Stimulated activated CD4-positive, alpha-beta T cell treated with anti-CD3 and anti-CD28 coated beads, Interleukin-4, amount 100 ng/mL, for 1 hour (primary cell): ENCODE measurements at places on chromosomes 3 and 15.

GRCh38 chr3:184672977-184673870 lies 38.6 kb downstream of the MAGEF1 start:
- DNase-seq = no peak

- DNase-seq = no peak
Observed at GRCh38 chr3:54714035-54714434, 213.8 kb downstream of the LRTM1 start.

DNA sequence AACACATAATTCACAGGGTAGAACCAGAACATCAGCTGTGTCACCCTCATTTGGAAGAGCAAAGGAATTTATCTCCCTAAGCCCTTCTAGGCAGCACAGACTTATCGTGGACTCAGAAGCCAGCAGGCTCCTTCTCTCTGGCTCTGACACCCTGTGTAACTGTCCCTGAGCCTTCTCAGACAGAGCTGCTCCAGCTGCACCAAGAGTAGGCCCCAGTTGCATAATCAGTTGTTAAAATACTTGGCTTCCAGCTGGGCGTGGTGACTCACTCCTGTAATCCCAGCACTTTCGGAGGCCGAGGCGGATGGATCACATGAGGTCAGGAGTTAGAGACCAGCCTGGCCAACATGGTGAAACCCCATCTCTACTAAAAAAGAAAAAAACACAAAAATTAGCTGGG lies 49.4 kb upstream of the ACVR2B start:
- DNase-seq = no peak

DNA sequence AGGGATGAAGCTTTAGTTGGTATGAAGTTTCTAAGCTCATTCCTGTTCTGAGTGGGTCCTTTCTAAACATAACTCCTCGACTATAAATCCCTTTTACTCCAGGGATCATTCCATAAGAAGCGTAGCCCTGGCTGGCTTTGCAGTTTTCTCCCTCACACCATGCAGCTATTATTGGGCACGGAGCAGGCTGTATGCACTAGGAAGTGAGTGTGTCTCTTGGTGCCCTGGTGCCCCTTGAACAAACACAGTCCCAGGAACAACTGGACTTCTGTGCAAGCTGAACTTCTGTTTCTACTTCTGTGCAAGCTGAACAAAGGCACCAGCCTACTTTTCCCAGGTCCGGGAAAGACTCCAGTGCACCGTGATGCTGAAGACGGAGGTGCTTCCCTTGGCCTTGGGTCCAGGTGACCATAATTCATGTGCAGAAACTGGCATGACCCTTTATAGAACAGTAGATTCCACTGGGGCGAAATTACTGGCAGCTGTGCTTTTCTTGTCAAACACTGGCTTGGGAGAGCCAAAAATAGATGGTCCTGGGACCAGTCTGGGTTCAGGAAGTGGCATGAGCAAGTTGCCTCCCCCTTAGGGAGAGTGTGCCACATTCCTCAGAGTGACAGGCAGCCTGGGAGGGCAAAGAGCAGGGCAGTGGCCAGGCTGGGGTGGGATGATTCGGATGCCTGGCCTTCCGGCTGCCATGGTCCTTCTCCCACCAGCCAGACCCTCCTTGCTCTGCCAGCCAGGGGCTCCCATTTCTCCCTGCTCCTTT lies 127.2 kb downstream of the SLCO3A1 start:
- DNase-seq = no peak

- no peak for DNase-seq
Observed at GRCh38 chr15:52093167-52093538, 19.4 kb downstream of the BCL2L10 start.

DNA sequence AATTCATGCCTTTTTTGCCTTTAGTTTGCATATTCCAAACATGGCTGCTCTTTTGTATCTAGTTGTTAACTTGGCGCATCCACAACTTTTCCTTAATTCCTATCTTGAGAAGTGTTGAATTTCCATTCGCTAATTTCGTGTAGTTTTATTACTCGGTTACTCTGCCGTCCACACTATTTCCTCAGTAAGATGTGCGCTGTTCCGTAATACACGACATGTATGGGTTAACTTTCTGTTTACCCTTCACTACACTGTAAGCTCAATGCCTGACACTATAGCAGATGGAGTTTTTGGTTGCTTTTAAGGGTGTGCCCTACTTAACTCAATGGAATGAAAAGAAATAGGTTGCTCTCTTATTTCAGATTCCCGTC lies 724 bp downstream of the RPSA start:
- DNase-seq = no peak

DNA sequence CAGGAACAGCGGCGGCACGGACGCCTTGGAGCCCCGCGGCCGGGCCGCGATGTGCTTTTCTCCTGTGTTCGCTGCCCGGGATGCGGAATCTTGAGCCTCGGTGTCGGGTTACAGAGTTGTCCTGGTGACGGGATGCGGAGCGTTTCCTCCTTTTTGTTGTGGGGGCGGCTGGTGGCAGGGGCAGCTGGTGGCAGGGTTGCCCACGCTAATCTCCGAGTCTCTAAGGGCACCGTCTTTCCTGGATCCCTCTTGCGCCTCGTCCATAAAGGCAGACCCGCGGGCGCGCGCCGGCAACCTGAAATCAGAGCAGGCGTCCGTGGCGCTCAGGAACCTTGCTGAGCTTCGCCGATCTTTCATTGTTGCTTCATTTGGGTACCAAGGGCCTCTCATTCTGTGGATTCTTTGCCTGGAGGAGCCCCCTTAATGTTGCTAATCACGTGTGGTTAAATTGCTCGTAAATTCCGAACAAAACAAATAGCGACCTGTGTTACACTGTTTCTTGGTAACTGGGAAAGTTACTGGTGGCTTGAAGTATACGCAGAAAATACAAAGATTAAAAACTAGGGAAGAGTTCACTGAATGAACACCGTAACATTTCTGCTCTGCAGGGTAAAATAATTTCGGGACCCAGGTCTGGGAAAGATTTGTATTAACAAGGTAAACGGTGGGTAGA lies 844 bp upstream of the PFN2 start:
- DNase-seq = peak; percentile 32

GRCh38 chr3:18559331-18559842 lies 134.2 kb upstream of the SATB1 start:
- DNase-seq = peak; percentile 5

- DNase-seq = no peak
Observed at GRCh38 chr15:52351206-52351908, 55.8 kb upstream of the MYO5C start.

DNA sequence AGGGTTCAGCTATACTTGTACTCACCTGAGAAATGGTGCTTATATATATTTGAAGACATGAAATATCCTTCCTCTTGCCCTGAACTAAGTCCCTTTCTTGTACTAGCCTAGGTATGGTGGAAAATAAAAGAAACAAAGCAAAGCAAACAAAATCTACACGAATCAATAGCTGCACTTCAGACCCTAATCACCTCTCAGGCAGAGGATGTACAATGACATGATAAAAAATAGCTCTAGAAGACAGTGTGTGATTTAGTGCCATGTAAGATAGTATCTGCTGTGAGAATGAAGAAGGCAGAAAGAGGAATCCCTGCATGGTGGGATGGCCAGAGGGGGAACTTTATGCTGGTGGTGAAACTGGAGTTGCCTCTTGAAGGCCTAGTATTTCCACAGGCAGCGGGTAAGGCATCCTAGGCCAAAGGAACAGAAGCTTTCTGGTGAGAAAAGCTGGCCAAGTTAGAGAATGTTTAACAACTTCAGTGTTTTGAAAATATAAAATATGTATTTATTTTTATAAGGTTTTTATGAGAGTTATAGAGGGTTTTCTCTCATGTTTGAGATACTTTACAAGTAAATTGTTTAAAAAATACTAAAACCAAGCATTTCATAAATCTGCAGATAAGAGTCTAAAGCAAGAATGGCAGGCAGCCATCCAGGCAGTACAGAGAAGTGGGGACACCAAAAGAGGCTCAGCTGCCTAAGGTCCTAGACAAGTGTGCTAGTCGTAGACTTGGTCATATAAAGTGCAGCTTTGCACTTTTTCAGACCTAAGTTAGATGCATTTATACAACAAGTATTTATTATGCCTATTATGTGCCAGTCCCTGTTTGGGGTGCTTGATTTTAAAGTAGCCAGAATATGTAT lies 14.9 kb downstream of the LEKR1 start:
- DNase-seq = no peak

DNA sequence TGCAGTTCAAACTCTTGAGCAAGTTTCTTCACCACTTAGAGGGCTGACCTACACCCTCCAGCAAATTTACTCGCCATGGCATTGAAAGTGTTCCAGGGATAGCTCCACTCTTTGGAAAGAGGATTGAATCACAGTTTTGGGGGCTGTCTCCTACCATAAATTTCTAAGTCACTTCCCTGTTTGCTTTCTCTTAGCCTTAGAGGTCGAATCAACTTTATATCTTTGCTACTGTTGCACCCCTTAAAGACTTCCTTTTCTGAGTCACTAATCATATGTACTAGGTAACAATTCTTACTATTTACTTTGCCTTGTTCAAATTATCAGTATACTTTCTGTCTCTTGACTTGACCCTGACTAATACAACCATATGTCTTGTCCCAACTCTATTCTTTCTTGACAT lies 1151.8 kb upstream of the ALCAM start:
- no peak for DNase-seq

DNA sequence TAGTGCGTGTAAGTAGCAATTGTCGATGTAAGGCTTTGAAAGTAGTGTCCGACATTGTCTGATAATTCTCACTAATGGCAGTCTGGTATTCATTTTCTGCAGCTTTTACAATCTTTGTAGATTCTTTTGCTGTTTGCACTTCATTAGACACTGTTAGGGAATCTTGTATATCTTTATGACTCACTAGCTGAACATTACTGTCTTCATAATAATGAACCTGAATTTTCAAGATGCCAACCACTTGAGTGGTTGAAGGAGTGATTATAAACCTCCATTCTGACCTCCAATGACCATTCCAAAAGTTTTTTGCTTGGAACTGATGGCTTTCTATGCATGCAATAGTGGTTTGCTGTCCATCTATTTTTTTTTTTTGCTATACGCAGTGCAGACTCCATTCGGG lies 76.4 kb upstream of the MFGE8 start:
- DNase-seq = no peak

DNA sequence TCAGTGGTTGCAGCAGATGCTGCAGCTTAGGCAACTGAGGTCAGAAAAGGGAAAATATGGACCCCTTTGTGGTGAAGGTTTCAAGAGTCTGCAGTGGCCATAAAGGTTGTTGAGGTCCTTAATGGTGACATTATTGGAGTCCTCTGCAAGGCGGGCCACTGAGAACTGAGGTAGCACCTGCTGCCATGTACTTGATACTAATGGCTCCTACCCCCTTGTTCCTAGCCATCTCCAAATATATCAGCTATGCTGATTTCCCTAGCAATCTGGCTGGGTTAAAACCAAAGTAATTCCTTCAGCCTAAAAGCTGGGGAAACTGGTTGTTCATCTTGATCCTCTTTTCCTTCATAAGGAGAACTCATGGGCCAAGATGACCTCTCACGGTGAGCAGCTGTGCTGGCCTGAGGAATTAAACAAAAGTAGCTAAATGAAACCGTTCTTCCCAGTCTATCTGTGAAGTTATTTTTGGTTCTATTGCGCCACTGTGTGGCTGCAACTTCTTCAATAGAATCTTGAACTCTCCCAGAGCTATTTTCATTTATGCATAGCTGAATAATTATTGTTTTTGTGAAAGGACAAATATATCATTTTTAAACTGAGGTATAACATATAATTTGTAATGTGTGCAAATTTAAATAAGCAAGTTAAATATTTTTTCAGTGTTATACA lies 76.1 kb upstream of the PLSCR4 start:
- no peak for DNase-seq

- no peak for DNase-seq
Observed at GRCh38 chr3:197093871-197094270, 64.3 kb upstream of the MELTF start.

DNA sequence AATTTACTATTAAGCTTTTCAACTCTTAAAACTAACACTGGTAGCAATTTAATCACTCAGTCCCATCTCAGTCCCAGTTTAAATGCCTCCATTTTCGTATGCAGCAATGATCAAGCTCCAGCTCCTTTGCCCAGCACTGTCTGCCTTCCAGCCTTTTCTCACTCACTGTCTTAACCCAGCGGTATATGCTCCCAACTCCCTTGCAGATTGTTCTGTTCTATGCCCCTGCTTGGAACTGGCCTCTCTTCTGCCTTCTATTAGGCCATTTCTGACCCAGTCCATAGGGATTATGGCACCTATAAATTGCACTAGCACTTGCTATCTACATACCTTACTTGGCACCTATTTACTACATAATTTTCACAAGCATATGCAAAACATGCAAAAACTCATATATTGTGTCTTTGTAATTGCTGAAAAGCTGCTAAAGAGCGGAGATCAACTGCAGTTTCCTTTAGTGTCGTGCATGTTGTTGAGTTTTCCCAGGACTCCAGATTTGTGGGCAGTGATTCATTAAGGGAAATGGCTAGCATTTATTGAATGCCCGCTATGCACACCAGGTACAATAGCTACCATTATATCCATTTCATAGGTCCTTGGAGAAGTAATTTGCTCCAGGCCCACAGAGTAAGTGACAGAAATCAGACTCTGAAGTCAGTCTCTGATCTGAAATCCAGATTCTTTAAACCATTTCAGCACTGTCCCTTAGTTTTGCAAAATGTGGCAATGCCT lies 24.4 kb downstream of the CRBN start:
- no peak for DNase-seq

GRCh38 chr3:17076940-17077605 lies 192.3 kb downstream of the PLCL2 start:
- no peak for DNase-seq

DNA sequence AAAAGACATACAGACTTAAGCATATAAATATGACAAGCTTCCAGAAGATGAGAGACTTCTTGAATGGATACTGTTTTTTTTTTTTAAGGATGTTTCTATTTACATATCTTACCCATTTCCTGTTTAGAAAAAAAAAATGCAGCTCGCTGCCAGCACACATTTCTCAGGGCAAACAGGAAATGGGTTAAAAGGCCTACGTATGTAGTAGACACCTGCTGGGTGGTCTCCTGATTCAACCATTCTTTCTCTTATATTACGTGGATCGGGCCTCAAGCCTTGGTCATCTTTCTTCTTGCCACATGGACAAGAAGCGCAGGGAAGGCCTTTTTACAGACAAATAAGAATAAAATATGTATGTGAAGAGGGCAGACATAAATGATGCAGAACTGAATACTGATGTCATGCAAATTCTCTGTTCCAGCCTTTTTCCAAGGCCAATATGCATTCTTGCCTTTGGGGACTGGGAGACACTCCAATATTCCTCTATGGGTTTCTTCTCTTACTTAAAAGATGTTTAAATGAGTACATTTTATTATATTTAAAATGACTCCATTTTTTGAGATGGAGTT lies 35.0 kb upstream of the TJP1 start:
- no peak for DNase-seq

DNA sequence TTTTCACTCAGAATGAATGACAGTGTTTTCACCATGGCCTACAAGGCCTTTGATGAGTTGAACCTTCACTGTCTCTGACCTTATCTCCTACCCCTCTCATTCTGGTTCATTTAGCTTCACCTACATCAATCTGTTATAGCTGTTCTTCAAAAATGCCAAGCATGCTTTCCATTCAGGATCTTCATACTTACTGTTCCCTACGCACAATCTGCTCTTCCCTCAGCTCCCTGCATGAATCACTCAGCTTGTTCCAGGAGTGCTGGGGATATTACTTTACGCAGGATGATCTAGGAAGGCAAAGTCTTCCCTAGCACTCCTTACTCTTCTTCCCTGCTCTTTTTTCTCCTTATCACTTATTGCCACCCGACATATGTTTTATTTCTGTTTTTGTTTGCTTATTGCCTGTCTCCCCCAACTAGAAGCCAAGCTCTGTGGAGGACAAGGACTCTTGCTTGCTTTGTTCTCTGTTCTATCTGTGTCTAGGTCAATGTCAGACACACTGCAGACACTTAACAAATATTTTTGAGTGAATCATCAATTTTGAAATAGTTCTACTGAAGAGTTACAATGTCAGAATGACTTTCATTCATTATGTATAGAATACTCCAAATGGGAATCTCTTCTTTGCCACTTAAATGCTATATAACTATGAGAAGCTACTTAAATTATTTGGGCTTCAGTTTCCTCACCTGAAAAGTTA lies 238.3 kb upstream of the FEZF2 start:
- DNase-seq = no peak
